ENCODE measurements at places on chromosomes 7 and 10.

DNA sequence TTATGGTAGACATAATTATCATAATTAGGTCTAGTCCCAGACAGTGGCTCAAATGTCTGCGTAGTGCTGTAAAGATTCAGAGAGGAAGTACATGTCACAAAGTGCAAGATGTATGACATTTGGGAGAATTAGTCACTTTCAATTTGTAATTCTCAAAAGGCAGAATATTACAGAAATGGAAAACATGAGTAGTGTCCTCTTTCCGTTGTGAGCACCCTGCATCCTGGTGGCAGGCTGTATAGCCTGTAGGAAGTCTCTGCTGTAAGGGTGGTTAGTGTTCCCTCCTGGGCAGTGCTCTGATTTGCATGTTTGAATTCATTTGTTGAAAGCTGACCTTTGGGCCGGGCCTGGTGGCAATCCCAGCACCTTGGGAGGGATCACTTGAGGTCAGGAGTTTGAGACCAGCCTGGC lies 17.0 kb downstream of the CDK14 start:
- DNase-seq, result no peak

GRCh38 chr7:163298-163695 lies 29.1 kb upstream of the FAM20C start:
- no peak for DNase-seq

DNA sequence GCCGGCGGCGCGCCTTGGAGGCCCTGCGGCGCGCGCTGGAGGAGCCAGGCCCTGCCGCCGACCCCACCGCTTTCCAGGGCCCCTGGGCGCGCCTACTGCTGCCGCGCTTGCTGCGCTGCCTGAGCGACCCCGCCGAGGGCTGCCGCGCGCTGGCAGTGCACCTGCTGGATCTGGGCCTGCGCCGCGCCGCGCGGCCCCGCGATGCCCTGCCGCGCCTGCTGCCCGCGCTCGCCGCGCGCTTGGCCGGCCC lies 280 bp downstream of the DNAAF5 start:
- no peak for DNase-seq

DNA sequence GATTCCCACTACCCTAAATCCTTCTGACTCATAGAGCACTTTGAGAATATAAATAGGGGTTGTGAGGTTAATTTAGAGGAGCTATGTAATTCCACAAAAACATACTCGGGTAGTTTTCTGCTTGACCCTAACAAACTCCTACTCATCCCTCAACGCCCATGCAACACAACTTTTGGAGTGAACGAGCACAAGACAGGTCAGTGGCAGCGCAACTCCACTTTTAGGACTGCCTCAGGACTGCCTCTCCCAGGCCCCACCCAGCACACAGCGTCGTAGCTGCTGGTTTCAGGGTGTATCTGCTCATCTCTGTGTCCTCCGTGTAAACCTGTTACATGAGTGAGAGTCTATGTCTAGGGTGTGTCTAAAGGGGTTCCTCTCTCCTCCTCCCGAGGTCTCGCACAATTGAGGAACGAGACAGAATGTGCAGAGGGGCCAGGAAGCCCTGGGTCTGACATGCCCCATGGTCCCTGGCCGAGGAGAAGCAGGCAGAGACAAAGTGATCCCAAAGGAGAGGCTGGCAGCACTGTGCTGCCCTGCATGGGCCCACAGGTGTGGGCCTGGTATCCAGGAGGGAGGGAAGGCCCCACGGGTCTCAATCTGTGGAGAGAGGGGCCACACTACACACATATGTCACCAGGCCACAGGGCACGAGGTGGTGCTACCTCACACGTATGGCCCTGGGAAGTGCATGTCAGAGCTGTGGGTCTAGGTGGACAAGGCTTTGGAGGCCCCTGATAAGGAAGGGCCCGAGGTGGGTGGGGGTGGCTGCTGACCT lies 45.5 kb downstream of the CAMK2B start:
- no peak for DNase-seq

DNA sequence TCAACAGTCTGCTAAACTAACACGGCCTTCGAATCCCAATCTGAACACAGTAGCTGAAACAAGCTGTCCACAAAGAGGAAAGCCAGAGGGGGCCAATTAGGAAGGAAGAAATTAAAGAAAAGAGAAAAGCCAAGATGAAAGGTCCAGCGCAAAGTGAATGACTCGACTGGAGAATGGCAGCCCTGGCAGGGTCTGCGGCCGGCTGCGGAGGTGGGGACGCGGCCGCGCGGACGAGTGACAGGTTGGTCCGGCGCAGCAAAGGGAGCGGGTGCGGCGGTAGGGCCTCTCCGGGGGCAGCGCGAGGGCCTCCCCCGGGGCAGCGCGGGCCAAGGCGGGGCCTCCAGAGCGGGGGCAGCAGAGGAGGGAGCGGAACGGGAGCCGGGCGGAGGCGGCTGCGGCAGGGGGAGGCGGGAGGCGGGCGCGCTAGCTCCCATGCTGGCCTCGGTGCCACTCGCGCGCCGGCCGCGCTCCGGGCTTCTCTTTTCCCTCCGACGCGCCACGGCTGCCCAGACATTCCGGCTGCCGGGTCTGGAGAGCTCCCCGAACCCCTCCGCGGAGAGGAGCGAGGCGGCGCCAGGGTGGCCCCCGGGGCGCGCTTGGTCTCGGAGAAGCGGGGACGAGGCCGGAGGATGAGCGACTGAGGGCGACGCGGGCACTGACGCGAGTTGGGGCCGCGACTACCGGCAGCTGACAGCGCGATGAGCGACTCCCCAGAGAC lies at the start of gene VWC2:
TSS of gene VWC2 (plus strand) at position 421 of the 718 bp plus-strand sequence. CDS start 1,798 bp downstream, outside the sequence.
- no peak for DNase-seq

GRCh38 chr10:95404462-95404858 lies 113.7 kb upstream of the PDLIM1 start:
- DNase-seq, result no peak

DNA sequence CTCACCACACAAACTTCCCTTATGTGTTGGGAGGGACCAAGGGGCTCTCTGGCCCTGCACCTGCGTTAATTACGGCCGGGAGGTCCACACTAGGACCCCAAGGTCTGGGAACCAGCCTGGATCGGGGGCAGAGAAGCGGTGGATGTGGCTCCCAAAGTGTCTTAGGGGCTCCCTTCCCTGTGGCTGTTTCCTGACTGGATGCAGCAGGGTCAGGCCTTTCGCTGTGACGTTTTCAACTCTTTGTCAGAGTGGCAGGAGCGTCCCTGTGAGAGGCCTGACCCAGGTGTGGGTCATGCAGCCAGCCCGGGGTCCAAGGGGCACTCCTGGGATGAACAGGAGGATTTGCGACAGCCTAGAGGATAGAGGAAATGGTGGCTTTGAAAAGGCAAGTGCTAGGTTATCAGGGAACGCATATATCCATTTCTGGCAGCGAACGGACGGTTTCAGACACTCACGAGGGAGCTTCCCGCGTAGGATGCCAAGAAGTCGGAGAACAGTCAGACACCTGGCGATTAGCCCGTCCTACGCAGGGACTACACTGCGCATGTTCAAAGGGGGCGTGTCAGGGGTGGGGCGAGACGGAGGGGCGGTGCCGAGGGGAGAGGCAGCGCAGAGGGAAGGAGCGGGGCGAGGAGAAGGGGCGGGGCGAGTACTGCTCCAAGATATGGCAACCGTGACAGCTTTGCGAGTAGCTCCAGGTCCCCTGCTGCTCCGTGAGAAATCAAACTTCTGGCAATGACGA lies 46.2 kb upstream of the ZNF716 start:
- no peak for DNase-seq

GRCh38 chr7:50262916-50263690 lies 41.4 kb upstream of the IKZF1 start:
- no peak for DNase-seq

GRCh38 chr7:108973075-108973474 lies 403.4 kb downstream of the DNAJB9 start:
- DNase-seq, result no peak

GRCh38 chr10:99526861-99527504 lies 5.8 kb upstream of the NKX2-3 start:
- no peak for DNase-seq

DNA sequence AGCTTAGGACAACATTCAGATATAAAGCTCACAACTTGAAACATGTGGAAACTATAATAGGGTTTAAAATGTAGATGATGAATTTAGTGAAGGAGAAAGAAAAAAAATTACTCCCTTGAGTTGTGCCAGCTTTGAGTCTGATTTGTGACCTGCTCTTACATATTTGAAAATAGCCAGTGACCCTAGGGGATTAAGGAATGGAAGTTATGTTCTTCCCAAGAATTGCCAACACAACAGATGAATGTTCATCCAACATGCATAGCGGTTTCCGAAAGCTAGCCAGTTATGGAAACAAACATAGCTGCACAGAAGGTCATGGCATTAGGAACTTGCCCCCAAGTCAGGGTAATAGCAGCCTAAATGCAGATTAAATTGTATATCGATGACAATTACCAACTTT lies 10.8 kb downstream of the TMEM196 start:
- DNase-seq, result no peak

DNA sequence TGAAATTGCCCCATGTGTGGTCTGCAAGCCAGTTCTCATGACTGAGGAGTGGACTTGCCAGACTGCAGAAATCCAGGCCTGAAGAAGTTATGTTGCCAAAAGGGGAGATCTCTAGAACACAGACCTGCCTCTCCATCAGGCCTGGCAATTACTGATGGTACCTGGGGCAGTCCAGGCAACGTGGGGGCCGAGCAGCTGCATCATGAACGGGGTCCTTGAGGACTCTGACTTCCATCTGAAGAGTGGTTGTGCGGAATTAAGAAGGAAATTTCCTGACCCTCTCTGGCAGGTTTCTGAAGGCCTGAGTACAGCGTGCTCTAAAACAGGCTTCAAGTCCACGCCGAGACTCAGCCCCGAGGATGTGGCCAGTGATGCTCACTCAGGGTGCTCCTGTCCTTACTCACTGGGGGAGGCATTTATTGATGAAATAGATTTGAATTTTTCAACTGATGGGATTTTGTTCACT lies 30.4 kb downstream of the RAMP3 start:
- DNase-seq, result no peak

- no peak for DNase-seq
Observed at GRCh38 chr10:100223879-100224278, 5.5 kb downstream of the CHUK start.

- DNase-seq, result no peak
Observed at GRCh38 chr7:16648551-16648950, 2.6 kb downstream of the BZW2 start.

DNA sequence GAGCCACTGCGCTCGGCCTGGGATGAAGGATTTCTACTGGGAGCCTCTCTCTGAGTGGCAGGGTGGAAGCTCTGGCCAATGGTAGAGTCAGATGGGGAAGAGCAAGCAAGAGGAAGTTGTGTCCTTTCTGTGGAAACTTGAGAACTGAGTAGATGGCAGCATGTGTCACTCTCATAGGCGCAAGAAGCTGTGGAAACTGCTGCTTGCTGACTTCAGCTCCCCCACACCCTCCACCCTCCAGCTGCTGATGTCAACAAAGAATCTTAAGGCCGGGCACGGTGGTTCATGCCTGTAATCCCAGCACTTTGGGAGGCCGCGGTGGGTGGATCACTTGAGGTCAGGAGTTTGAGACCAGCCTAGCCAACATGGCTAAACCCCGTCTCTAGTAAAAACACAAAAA lies 39.8 kb upstream of the SRGN start:
- DNase-seq, result no peak

DNA sequence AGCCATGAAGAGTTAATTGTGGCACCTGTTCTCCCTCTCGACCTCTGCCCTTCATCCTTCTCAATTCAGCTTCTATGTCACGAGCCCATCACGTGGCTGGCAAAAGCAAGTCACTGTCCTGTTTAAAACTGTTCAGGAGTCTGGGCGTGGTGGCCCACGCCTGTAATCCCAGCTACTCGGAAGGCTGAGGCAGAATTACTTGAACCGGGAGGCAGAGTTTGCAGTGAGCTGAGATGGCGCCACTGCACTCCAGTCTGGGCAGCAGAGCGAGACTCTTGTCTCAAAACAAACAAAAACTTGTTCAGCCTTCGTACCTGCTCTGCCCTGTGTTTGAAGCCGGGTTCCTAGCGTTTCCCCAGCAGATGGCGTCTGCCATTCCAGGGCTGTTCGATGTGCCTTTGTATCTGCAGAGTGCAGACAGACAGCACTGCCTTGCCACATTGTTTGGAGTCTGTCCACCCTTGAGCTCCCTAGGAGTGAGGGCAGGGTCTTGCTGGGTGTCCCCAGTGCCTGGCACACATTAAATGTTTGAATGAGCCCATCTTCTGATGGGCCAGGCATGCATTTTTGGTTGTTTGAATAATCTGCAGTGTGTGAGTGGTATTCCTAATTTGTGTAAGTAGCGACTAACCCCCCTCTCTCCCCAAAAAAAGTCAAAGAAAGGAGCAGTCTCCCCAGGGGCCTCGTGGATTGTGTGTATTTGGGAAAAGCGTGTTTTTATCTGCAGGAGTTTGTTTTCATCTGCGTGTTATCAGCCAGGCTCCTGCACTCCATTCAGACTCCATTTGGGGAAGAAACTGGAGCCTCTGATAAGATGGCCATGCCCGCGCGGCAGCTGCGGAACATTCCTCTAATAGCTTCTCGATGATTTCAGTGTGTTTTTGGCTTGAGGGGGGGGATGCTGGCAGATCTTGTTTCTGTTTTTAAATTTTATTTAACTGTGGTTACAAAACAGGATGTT lies 61.2 kb downstream of the DNAJB6 start:
- no peak for DNase-seq
